Progenitor cell of endocrine pancreas (in vitro differentiated cells): ENCODE measurements at places on chromosomes 5 and 9.

GRCh38 chr9:32738501-32739172, 44.7 kb upstream of the TMEM215 start:
- no peak for DNase-seq

GRCh38 chr5:124746916-124747790, 714 bp upstream of the ZNF608 start:
- DNase-seq, result peak; percentile 49

DNA sequence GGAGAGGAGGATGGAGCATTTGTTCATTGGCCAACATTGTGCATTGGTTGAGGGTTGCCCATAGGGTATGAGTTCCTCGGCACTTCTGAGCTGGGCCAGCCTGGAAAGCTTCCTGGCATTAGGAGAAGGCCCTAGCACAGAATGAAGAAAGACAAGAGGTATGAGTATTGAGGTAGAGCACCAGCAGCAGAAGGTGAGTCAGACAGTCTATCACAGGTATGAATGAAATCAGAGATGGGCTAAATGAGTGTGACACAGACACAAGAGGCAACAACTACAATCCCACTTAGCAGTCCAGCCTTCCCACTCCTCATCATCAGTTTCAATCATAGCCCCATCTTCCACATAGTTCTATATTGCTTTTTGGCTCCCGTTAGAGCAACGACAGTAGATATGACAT, 25.4 kb upstream of the TGFBR1 start:
- no peak for DNase-seq

DNA sequence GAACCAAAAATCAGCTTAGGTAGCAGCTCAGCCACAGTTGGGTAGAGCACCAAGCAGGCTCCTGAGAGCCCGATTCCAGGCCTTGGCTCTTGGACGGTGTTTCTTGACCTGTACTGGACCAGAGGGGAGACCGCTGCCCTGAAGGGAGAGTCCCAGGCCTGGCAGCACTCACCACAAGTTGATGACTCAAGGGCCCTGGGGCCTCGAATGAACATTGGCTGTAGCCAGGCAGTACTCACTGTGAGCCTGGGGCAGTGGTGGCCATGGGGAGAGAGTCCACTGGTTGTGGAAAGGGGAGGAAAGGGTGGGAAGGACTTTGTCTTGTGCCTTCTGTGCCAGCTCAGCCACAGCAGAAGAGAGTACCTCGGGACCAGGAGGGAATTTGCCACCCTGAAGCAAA, 166.1 kb downstream of the EDIL3 start:
- DNase-seq, result no peak

DNA sequence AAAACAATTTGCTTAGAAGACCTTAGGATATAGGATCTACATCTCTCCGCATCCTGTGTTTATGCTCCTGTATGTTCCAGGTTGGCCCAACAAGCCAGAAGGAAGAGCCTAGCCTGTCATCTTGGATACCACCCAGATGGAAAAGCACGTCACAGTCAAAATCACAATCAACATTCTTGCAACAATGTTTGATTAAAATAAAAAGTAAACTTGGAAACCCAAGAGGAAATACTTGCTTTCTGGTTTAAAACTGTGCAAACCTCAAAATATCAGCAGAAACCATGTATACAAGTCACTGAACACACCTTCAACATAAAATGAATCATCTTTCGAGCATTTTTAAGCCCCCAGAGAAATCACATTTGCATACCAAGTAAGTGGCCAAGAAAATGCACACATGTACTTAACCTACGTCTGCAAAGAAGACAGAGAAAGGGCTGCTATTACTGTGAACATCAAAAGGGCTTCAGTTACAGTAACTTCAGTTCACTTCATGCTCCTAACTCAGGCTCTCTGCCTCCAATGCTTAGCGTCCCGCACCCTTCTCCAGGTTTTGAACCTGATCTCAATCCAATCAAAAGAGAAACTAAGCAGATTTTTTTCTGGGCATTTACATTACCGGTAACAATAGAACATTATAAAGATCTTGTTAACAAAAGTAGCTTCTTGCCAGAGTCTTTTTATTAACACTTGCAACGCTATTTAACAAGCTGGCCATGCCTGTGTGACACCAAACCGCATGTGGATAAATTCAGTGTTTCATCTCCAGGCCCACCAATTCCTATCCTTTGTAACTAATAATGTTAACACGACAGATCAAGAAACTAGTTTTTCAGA, 1.3 kb downstream of the ENC1 start:
- DNase-seq, result no peak

DNA sequence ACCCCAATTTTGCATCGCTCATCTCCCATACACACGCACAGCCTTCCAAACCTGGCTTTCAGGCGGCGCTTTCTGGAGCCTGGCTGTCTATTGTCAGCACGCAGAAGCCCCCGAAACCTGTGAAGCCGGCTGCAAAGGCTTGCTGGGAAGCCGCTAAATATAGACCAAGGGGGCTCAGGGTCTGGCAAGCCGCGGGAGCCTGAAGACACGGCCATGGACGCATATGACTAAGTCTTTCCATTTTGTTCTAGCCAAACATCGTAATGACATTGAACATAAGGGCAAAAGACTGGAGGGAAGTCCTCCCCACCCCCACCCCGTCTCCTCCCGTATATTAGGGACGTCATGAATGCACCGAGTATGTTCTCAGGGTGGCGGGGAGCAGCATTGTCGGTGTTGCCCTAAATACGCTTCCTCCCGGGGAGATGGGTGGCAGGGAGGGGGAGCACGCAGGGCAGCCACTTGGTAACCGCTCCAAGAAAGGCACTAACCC, 1.1 kb downstream of the CTNND2 start:
- no peak for DNase-seq

DNA sequence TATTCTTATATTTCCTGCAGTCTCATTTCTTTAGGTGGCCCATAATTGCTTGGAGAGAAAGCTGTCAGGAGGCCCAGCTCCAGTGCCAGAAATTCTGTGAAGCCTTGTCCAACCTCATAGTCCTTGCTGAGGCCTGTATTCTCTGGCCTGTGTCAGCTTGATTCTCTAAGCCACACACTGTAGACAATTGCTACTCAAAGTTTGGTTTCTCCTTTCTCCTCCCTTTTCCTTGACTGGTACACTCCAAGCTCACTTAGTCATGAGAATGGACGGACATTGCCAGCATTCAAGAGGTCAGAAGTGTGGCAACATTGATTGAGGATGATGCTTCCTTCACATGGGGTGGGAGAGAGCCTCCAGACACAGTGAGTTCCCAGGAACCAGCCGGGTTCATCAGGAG, 71.3 kb upstream of the CXCL14 start:
- no peak for DNase-seq

GRCh38 chr9:1051584-1052275, 1.6 kb downstream of the DMRT2 start:
- peak; percentile 71 for DNase-seq
